ENCODE measurements at places on chromosomes 2 and 18.

DNA sequence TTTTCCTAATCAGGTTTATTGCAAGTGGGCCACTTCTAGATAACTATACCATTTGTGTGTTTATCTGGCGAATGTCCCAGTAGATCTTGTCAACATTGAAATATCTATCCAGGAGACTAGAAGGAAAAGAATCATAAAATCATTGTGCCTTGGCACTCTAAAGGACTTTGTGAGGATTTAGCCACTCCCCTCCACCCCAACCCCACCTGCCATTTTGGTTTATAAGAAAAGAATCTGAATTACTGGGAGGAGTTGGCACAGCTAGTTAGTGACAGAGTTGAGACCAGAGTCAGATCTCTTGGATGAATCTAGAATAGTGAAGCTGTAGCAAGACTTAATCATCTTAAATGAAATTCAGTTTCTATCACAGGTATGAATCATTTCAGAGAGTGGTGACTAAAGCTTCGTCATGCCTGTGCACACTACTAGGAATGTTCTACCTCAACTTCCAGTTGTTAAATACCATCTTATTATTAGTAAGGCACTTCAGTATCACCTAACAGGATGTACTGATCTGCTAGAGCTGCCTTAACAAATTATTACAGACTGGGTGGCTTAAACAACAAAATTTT is 212.7 kb upstream of the SLC14A2 start:
- no peak for DNase-seq

DNA sequence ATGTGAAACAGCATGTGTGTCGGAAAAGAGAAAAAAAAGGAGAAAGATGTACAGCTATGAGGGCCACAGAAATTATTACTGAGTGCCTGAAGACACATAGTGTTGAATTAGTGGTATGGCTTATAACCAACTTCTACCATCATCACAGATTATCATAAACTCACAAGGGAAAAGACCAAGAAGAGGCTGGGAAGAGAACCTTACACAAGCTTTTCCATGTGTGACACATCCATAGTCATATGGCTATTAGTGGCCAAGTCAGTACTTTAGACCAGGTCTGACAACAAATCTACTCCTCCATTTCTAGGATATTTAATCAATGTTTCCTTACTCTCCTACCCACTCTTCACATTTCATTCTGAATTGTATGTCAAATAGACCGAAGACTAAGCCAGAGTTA is 3.5 kb upstream of the GALNT5 start:
- DNase-seq, result no peak

DNA sequence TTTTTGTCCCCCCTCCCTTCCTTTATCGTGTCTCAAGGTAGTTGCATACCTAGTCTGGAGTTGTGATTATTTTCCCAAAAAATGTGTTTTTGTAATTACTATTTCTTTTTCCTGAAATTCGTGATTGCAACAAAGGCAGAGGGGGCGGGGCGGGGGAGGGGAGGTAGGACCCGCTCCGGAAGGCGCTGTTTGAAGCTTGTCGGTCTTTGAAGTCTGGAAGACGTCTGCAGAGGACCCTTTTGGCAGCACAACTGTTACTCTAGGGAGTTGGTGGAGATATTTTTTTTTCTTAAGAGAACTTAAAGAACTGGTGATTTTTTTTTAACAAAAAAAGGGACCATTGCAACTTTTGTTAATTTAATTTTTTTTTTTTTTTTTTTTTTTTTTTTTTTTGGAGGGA is 2.1 kb downstream of the SOX11 start:
- no peak for DNase-seq

- DNase-seq, result no peak
Observed at GRCh38 chr2:10019602-10020400, 23.5 kb upstream of the KLF11 start.

DNA sequence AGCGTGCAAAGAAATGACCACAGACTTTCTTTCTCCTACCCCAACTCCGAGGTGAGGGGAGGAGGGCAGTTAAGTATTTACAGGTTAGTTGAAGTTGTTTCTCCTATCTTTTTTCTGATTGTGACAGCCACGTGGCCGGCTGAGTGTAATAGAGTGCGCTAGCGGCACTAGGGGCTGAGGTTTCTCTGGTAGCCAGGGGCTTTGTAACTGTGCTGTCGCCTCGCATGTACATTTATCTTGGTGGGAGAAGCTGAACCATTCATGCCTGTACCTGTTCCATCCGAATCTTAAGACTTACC is 214.1 kb upstream of the STON1 start:
- DNase-seq, result no peak

DNA sequence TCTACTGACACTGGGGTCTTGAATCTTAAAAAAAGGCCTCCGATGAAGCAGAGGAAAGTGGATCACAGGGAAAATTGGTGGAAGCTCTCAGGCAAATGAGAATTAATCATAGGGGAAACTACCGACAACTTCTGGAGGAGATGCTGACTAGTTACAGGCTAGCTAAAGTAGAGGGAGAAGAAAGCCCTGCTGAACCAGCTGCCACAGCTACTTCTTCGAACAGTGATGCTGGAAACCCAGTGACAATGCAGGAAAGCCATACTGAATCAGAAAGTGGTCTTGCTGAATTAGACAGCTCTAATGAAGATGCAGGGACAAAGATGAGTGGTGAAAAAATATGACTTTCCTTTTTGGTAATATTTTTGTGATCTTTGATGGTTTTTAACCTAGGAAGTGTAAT is 44.9 kb upstream of the SLC3A1 start:
- DNase-seq, result no peak

DNA sequence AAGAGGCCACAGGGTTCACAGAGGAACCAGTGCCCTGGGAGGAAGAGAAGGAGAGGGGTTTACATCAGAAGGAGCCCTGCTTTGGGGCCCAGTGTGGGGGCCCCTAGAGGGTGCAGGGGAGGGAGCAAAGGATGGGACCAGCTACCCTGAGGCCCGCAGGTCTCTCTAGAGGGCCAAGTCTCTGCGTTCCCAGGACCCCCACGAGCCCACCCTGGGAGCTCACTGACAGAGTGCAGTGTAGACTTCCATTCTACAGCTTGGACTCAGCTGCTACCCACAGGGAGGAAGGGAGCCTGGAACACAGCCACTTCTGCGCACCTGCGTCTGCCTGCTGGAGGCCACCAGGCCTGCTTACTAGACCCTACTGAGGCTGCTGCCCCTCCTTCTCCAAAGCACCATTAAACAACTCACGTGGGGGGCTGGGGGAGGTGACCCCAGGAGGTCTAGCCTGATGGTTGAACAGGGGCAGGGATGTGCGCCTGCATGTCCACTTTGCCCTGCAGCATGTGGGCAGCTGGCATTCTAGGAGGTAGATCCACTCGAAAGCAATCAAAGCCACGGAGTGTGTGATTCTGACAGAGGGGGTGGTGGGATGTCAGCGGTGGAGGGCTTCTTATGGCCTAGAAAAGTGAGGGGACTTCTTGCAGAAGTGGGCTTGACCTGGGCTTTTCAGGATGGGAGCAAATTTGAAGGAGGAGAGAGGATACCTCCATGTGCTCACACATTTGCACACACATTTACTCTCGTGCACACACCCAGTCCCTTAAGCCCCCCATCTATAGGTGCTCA is 90.2 kb downstream of the ZFP36L2 start:
- no peak for DNase-seq

- DNase-seq, result no peak
Observed at GRCh38 chr2:234764372-234764771, 187.4 kb upstream of the SH3BP4 start.

GRCh38 chr2:197908156-197908555 is 103.8 kb downstream of the PLCL1 start:
- no peak for DNase-seq
